Activated naive CD4-positive, alpha-beta T cell treated with anti-CD3 and anti-CD28 coated beads, Interleukin-2, amount 50 U/mL, for 72 hours (primary cell): ENCODE measurements at places on chromosomes 1 and 21. TPM values are rescaled to one million over a fixed set of nuclear protein-coding genes. Genes with fewer than 3 reads are reported as not detected.

SYCP1 gene
- not detected for total RNA-seq

WNT3A gene
- total RNA-seq = not detected

TEDDM1 gene
- not detected for total RNA-seq

CFHR4 gene
- total RNA-seq = not detected

OR2T11 gene
- not detected for total RNA-seq

TINAGL1 gene
- not detected for total RNA-seq

TMPRSS3 gene
- total RNA-seq = 9.8 TPM
